ENCODE measurements at places on chromosomes 6 and 20.

DNA sequence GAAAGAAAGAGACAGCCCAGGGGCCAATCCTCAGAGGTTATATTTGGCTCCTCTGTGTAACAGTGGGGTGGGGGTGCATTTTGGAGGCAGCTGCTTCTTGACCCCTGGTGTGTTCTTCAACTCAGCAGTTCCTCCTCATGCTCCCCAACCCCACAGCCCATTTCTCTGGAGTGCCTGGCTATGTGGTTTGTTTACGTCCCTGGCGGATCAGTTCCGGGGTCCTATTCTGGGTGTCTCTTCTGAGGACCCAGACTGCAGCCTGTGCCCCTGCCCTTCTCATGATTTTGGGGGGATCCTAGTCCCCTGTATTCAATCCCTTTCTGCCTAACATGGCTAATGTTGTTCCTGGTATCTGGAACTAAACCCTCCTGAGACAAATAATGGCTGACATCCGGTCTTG lies 70.5 kb upstream of the SULF2 start:
- no peak for DNase-seq

DNA sequence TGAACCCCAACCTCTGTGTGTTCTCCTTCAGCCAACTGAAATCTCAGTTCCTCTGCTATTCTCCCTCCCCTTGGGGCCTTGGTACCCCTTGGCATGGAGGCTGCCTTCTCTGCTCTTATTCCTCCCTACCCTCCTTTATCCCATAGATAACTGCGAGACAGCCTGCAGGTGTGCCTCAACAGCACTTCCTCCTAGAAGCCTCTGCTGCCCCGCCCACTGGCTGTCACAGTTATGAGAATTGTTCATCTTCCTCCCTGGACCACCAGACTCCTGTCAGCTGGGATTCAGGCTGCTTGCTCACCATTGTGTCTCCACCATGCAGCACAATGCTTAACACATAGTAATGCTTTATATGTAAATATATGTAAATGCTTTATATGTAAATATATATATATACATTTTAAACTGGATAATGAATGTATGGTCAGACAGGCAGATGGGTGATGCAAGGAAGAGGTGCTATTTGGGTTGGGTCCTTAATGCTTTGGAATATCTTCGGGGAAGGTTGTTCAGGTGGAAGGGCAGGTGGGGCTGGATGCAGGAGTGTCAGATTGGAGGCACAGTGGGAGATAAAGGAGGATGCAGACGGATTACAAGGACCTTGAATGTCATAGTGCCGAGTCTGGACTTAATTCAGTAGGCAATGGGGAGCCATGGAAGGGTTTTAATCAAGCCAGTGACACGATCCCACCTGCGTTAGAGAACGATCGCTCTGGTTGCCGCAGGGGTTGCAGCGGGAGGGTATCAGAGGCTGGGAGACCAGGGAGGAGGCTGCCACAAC lies 4.9 kb downstream of the CDH22 start:
- no peak for DNase-seq

- DNase-seq: no peak
Observed at GRCh38 chr6:123316733-123317323, 319.9 kb downstream of the TRDN start.

DNA sequence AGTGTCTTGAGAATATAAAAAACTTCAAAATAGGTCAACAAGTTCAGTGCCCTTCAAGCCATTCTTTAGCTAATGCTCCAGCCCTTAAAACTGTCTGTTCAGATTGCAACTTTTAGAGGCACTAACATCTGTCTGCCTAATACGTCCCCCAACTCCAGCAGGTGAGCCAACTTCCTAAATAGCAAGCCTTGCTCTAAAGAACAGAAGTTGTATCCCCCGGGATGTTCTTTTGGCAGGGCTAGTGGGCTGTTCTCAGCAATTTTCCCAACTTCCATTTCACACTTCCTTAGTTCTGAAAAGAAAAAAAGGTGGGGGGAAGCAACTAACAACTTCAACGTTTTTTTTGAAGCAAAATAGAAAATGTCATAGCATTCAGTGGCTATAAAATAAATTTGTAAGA lies 290.0 kb upstream of the PTCHD4 start:
- DNase-seq: no peak

GRCh38 chr6:16277101-16277981 lies 39.0 kb downstream of the GMPR start:
- no peak for DNase-seq

DNA sequence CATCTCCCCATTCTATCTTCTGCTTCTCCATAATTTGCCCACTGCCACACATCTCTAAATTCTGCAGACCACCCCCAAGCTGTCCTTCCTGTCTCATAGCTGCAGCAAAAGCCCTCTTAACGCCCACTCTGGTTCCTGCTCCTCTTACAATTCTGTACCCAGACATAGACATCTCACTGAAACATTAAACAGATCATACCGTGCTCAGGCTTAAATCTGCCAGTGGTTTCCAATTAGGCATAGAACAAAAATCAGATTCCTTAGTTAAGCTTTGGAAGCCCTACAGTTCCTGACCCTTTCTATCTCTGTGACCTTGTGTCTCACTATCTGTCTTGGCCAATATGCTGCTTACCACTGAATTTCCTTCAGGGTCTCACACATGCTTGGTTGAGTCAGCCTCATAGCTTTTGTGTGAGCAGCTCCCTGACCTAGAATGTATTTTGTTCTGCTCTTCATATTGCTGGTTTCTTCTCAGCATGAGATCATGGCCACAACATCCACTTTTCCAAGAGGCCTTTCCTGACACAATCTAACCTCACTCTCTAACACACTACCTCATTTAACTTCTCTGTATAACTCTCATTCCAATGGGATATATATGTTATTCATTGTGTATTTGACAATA lies 749.7 kb downstream of the MAFB start:
- DNase-seq: no peak

DNA sequence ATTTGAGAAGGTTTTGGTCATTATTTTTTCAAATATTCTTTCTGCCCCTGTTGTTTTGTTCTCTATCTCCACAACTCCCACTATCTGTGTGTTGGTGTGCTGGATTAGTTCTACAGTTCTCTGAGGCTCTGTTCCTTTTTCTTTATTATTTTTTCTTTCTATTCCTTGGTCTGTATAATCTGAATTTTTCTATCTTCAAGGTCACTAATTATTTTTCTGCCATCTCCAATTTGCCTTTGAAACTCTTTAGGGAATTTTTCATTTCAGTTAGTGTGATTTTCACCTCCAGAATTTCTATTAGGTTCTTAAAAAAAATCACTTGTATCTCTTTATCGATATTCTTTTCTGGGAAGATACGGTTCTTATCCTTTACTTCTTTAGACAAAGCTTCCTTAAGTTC lies 82.1 kb upstream of the GGTLC1 start:
- no peak for DNase-seq

GRCh38 chr6:14520029-14520428 lies 402.5 kb downstream of the CD83 start:
- no peak for DNase-seq

DNA sequence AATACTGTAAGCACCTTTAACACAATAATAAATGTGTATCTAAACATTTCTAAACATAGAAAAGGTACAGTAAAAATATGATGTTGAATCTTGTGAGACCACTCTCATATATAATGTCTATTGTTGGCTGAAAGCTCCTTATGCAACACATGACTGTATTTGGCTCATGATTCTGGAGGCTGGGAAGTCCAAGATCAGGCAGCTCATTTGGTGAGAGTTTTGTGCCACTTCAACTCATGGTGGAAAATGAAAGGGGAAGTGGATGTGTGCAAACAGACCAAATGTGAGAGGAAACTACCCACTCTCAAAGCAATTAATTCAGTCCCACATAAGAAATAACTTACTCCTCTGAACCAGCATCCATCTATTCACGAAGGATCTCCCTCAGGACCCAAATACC lies 257.7 kb upstream of the OPRM1 start:
- DNase-seq: no peak

GRCh38 chr6:95357380-95358020 lies 219.8 kb upstream of the MANEA start:
- no peak for DNase-seq

- DNase-seq: no peak
Observed at GRCh38 chr20:23164176-23164601, 78.1 kb upstream of the CD93 start.

- no peak for DNase-seq
Observed at GRCh38 chr20:36463212-36464061, 77.9 kb upstream of the MYL9 start.

GRCh38 chr20:58117944-58118343 lies 110.5 kb downstream of the ANKRD60 start:
- no peak for DNase-seq

- no peak for DNase-seq
Observed at GRCh38 chr6:123745895-123746294, 57.8 kb upstream of the NKAIN2 start.

- no peak for DNase-seq
Observed at GRCh38 chr6:104941729-104942091, 15.2 kb upstream of the LIN28B start.

DNA sequence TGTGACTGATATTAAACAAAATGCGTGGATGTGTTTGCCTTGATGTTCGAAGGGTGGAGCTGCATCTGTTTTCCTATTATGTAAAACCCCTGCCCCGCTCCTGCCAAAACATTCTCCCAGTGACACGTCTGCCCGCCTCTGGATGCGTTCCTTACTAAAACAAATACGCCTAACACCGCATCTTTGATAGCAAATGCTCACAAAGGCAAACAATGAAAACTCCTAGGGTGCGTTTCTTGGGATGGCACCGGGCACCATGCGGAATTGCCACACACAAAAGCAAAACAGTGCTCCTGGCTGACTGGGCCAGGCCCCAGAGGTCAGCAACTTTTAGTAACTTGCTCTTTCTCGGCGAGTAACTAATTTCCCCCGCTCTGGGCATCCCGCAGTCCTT lies 9.0 kb upstream of the FOXC1 start:
- DNase-seq: no peak

DNA sequence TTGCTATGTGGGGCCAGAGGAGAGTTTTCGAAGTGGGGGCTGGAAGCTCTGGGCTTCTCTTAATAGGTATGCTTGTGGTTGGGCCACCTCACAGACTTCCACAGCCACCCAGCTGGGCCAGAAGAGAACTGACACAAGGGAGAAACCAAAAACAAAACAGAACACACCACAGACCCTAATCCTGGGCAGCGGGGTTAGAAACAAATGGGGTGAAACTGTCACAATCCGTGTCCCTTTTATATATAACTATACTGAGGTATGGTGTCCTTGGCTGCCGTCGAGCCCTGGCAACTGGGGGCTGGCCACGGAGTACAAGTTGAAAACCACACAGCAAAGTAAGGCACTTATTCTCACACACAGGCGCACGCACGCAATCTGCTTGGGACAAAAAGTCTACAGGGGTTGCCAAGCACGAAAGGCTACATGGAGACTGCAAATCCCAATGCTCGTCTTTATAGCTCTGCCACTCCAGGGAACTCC lies 78.3 kb downstream of the TRAM2 start:
- no peak for DNase-seq

GRCh38 chr6:138971601-138972000 lies 16.5 kb downstream of the REPS1 start:
- DNase-seq: no peak

DNA sequence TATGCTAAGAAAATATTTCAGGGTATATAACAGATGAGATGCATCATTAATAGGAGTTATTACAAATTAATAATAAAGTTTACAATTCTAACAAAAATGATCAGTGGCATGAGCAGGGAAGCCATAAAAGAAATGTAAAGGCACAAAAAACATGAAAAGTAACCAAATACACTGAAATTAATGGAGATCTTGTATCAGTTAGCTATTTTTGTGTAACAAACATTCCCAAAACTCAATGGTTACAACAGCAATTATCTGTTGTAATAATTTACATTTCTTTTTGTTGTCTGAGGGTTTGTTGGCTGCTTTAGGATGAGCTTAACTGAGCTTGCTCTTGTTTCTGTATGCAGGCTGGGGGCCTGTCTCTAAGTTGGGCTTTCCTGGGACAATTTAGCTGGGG lies 104.3 kb upstream of the AHI1 start:
- DNase-seq: no peak

DNA sequence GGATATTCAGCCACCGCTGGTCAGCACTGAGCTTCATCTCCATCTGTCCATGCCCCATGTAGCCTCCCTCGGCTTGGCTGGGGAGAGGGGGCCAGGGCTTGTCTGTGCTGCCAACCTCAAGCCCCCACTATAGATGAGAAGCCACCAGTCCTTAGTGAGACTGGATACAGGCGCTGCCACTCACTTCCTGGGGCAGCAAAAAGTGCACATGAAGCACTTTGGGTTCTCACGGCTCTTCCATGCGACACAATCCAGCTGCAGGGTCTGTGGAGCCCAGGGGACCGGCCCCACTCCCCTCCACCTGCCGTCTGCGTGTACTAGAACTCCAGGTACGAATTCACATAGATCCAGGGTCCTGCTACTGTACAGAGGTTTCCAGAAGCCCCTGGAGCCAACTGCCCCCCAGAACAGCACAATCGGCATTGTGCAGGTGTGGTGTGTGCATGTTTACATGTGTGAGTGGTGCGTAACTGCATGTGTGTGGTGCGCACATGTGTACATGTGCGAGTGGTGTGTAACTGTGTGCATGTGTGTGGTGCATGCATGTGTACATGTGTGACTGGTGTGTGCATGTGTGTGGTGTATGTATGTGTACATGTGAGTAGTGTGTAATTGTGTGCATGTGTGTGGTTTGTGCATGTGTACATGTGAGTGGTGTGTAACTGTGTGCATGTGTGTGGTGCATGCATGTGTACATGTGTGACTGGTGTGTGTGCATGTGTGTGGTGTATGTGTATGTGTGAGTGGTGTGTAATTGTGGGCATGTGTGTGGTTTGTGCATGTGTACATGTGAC lies 4.9 kb downstream of the FRMD1 start:
- no peak for DNase-seq

DNA sequence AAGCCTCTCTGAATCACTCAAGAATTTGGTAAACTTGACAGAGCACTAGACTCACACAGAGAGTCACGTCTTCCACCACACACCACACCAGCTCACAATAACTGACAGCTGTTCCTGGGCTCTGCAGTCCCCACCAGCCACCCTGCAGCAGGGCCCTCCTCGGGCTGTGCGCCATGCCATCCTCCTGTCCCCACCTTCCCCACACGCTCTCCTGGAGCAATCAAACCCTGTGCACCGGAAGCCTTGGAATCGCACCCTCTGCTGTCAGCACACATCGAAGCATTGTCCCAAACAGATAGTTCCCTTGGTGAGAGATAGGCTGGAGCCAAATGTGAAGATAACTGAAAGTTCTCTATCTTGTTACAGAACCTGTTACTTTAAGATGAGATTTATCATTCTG lies 191.0 kb downstream of the TBXT start:
- no peak for DNase-seq

DNA sequence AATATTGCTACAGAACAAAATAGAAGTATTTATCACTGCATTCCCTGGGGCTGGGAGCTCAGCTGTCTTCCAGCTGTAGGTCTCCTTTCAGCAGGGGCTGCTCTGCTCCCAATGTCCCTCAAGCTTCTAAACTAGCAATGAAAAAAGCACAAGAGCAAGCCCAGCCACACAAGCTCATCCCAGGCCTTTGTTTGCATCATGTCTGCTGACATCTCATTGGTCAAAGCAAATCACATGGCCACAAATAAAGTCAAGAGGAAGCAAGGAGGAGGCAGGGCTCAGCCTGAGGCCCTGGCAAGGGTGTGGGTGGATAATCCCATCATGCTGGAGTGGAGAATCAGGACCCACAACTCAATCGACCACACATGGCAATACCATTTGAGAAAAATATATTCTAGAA lies 2.2 kb upstream of the BFSP1 start:
- no peak for DNase-seq
